ENCODE measurements at places on chromosomes 13 and 19.

GRCh38 chr19:23823952-23824389 lies 65.3 kb upstream of the ZNF681 start:
- DNase-seq: no peak

DNA sequence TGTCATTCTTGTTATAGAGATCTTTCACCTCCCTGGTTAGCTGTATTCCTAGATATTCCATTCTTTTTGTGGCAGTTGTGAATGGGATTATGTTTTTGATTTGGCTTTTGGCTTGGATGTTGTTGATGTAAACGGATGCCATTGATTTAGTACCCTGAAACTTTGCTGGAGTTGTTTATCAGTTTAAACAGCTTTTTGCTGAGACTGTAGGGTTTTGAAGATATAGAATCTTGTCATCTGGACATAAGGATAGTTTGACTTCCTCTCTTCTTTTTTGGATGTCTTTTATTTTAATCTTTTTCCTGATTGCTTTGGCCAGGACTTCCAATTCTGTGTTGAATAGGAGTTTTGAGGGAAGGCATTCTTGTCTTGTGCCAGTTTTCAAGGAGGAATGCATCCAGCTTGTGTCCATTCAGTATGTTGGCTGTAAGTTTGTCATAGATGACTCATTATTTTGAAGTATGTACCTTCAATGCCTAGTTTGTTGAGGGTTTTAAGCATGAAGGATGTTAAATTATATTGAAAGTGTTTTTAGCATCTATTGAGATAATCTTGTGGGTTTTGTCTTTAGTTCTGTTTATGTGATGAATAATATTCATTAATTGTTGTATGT lies 16.8 kb downstream of the ZNF431 start:
- no peak for DNase-seq

DNA sequence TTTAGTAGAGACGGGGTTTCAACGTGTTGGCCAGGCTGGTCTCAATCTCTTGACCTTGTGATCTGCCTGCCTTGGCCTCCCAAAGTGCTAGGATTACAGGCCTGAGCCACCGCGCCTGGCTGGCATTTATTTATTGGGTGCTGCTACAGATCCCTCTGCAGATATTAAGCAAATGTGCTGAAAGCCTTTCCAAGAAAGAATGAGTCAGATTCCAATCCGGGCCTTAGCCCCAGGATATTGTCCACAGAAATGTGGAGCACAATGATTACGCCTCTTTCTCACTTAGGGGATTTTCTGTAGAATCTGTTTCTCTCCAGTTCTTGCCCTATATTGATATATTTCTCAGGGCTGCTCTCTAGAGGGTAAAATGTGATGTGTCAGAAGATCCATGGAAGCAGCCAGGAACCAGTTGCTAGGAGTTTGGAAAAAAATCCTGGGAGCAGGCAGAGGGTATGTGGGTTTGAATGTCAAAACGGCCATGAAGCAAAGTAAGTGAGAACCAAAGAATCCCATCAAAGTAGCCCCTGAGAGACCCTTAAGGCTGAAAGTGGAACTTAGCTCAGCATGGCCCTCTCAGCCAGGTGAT lies 24.8 kb upstream of the IGFL4 start:
- no peak for DNase-seq

DNA sequence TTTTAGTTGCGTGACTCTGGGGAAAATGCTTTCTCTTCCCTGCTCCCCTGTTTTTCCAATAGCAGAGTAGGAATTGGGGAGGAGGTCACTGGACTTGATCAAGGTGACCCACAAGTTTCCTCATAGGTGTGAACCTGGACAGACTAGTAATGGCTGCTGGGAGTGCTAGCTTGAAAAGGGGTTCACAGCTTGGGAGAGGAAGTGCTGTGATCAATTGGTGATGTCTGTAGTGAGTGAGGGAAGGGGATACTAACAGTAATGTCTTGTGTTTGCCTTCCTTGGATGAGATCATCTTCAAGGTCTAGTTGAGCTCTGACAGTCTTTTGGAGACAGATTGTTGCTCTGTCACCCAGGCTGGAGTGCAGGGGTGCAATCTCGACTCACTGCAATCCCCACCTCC lies 1.7 kb downstream of the BCL2L12 start:
- DNase-seq: no peak

DNA sequence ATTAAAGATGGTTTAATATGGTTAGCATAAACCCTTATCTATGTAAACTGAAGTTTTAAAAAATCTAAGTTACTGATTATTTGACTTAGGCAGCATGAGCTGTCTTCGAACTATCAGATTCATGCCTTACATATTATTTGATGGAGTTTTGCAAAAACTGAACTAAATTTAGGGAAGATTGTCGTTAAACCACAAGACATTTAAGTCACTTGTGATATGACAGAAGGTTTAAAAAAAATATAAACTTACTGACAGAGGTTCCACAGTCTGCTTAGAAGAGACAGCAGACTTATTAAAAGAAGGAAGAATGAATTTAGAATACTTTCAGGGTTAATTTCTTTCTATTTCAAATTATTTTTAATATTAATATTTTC lies 110.9 kb upstream of the FRY start:
- DNase-seq: no peak

DNA sequence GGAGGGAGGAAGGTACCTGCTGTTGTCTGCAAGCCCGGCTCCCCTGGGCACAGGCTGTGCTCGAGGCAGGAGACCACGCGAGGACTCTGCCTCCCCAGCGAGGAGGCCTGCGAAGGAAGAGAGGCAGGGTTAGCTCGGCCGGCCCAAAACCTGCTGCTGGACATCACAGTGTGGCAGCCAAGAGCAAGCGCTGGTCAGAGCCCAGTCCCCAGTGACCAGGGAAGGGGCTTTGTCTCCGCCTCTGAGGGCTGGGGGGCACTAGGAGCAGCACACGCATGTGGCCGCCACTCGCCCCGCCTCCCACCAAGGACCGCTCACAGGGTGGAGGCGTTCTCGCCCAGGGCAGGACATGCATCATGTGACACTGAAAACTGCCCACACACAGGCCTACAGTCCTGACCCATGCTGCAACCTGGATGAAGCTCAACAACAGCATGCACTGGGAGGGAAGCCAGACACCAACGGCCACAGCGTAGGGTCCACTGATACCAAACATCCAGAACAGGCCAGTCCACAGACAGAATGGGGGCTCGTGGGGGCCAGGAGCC lies 8.5 kb downstream of the MIER2 start:
- no peak for DNase-seq

DNA sequence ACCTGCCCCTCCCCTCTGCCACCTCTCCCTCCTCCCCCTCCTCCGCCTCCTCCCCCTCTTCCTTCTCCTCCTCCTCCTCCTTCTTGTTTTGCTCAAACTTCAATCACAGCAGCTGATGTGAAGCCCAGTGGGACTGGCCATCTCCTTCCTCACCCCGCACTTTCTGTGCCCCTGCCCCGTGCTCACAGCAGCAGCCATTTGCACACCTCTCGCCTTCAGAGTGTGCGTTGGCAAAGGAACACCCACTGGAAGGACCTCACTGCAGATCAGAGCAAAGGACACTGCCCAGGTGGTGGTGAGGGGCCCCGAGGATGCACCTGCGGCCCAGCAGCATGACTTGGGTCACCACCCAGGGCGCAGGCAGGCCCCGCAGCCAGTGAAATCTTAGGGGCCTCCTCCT lies 98.8 kb downstream of the SOX1 start:
- DNase-seq: no peak

DNA sequence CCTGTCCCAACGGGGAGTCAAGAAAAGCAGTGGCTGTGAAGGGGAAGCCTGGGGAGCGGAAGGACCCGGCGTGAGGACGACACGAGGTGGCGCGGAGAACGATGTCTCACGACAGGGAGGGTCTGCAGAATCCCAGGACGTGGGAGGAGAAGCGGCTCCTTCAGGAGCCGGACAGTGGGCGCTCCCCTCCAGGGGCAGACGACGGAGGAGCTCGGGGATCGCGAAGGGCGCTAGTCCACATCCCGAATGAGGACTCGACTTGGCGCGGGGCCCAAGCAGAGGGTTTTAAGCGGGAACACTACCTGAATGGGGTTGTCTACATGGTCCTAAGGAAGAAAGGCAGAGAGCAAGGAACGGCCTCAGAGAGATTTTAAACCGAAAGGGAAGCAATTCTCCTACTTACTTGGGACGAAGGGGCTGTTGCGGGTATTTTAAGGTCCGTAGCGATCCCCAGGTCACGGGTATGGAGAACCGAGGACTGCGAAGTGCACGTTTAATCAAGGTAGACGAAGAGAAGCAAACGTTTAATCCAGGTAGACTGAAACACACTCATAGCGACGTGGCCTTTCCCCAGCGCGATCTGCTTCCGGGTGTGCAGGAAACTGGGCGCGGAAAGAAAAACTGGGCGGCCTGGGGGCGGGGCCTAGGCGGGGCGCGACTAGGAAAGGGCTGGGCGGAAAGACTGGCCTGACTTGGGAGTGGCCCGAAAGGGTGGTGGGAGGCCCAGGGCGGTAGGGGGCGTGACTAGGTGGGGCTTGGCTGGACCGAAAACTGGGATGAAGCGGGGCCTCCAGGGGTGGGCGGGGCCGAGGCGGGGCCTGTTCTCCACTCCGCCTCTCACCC lies at the start of gene ZNF841:
ZNF841 (minus strand) TSS at position 594 of the 843 bp plus-strand sequence. CDS start 10,964 bp downstream, outside the sequence.
- peak; percentile 84 for DNase-seq

DNA sequence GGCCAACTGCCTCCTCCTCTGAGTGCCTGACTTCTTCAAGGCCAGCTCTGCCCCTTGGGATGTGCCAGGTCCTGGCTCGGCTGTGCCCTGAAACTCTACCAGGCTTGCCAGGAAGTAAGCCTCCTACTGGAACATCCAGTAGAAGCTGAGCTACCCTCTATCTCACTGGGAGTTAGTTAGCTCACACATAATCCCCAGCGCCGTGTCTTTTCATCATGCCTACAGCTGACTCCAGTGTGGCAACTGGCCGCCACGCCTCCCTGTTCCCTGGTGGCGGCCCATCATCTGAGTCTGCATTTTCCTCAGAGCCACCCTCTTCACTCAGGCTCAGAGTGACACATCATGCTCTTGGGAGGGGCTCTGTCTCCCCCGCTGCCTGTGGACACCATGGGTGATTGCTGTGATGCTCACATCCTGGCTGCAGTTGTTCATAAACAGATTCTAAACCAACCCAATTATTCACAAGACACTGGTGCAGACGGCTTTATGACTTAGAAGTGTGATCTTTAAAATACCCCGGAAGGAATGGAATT lies 131.9 kb upstream of the IRS2 start:
- no peak for DNase-seq

GRCh38 chr19:5102520-5102919 lies 133.6 kb downstream of the KDM4B start:
- DNase-seq: no peak

GRCh38 chr13:109949397-109949796 lies 163.0 kb upstream of the IRS2 start:
- DNase-seq: no peak

GRCh38 chr19:30307191-30307974 lies 64.8 kb upstream of the ZNF536 start:
- DNase-seq: no peak
